ENCODE measurements at places on chromosomes 1 and 21. TPM values are rescaled to one million over a fixed set of nuclear protein-coding genes. Genes with fewer than 3 reads are reported as not detected.

The C1QA gene
- polyA plus RNA-seq: 23.6 TPM

The PLA2G2D gene
- 0.04 TPM for polyA plus RNA-seq

GRCh38 chr1:209583408-209583807, at the start of gene CAMK1G:
Gene CAMK1G (plus strand): TSS chr1:209583714. CDS start chr1:209594984, 11,270 bp downstream.
- DNase-seq: peak; percentile 40

DNA sequence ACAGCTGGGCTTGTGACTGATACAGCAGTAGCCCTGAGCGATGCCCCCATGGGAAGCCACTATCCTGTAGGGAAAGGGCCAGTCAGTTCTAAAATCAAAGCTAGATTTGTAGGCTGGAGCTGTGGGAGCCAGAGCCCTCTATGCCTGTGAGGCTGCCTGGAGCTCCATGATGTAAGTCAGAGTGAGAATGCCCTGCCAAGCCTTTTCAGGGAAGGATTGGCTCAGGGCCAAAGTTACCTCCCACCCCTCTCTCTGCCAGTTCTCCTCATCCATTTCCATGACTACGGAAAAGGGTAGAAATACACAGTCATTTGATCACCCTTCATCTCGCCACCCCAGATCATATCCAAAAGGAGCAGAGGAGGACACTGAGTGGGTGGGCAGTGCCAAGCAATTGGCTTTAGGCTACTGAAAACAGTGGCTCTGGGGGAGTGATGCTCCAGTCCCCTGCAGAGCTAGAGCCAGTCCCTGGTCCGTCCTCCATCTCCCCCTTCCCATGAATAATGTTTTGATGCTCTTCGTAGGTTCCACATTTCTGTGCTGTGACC, 59.5 kb upstream of the KCNA3 start:
- DNase-seq: no peak

The SPRR2E gene
- polyA plus RNA-seq: not detected

The LZIC gene
- polyA plus RNA-seq: 51.5 TPM

DNA sequence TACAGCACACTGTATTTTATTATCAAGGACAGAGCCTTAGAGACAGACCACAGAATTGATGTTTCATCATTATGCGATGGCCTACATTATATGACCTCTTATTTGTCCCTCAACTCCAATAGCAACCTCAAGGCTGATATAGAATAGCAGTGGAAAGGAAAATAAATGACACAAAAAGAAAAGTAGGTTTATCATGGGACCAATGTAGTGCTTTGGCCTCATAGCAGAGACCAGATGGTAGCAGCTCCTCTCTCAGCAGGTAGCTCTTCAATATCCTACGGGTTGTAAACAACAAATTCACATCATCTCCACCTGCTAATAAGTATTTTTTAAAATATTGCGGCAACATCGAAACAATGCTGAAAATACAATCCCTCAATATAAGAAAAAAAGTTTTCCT, 25.2 kb downstream of the ANP32E start:
- no peak for DNase-seq

The MCOLN3 gene
- 1.7 TPM for polyA plus RNA-seq

Data from right lung (tissue), 10 donors.